ENCODE measurements at places on chromosomes 2 and 18.

GRCh38 chr2:215542690-215543089 is 106.8 kb upstream of the FN1 start:
- DNase-seq = no peak

GRCh38 chr18:9993521-9994025 is 79.8 kb downstream of the VAPA start:
- no peak for DNase-seq

- no peak for DNase-seq
Measured at GRCh38 chr2:31324016-31324633, 90.2 kb downstream of the EHD3 start.

- no peak for DNase-seq
Measured at GRCh38 chr18:47830772-47831171, 99.7 kb downstream of the SMAD2 start.

GRCh38 chr18:75124551-75124950 is 84.4 kb downstream of the PTGR3 start:
- no peak for DNase-seq

- no peak for DNase-seq
Measured at GRCh38 chr2:15755528-15755927, 163.9 kb downstream of the DDX1 start.

DNA sequence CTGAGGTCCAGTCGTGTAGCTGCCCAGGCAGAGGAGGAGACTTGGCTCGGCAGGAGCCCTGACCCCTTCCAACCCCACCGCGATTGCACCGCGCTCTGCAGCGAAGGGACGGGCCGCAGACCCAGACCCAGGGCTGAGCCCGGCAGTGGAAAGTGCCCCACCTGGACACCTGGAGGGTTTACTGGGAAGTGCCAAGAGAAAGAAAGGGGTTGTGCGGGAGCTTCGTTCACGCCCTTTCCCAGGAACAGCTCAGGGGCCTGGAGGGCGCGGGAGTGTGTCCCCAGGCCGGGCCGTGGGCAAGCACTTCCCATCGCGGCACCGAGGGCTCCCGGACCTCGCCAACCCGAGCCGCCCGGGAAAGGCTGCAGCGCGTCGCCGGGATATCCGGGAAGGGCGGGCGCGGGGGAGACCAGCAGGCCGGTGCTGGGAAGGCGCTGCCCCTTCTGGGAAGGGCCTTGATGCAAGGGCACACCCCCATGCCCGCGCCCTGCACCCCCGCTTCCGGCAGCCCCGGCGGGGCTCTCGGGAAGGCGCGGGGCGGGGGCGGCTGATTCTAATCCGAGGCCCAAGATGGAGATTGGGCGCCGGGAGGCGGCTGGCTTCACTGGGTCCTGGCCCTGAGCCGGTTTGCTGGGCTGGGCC is 36.1 kb upstream of the MRPL33 start:
- DNase-seq = peak; percentile 51

- DNase-seq = no peak
Measured at GRCh38 chr18:9690418-9691188, 17.5 kb upstream of the RAB31 start.

GRCh38 chr2:150621526-150622213 is 134.2 kb upstream of the RND3 start:
- DNase-seq = peak; percentile 92

GRCh38 chr2:143345887-143346787 is 216.9 kb downstream of the ARHGAP15 start:
- DNase-seq = no peak

DNA sequence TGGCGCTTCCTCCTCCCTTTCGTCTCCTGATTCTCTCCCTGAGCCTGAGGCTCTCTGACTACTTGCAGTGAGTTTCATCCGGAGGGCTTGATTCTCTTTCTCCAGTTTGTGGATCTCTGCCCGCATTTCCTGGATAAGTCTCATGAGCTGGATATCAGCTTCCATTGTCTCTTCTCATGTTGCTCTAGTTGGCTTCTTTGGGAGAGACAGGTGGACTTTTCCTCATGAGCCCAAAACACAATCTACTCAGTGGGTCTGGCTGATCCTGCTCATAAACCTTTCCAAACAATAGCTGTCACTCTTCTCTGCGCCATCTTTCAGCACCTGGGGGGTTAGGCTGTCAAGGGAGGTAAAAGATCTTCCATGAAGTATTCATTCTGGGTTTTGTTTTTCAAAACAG is at the start of gene CCDC195:
Gene CCDC195 (minus strand): TSS at position 165 of the 400 bp plus-strand sequence. CDS start 0 bp downstream, at position 165.
- no peak for DNase-seq
